ENCODE measurements at places on chromosomes 16 and 17.

DNA sequence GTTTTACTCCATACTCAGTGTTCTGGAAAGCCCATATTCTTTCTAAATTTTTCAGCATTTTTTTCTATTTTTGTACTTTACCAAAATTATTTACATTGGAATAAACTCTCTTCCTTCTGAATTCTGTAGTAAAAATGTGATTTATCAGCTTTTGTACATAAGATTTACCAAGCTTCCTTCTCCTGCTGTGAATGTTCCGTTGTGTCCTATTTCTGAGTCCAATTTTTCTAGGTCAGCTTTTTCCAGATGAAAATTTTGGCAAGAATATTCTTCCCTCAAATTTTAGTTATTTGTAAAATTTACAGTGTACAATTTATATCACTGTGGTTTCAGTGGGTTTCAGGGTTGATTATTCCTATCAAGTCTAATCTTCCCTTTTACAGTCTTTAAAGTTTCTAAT is 27.5 kb downstream of the ASPA start:
- no peak for DNase-seq

DNA sequence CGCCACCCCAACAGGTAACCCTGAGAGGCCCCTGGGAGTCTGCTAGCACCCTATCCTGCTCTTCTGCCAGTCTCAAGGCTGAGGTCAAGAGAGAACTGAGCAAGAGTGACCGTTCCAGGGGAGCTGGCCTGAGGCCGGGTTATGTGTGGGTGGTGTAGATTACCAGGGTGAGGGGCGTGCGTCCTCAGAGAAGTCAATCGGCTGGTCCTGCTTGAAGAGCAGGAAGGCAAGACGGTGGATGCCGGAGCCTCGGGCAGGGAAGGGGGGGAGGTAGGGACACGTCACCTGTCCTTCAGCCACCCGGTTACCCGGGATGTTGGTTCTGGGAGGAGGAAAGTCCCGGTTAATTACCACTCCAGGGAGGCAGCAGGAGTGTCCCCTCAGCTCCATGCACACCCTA is 2.6 kb upstream of the TRIM65 start:
- no peak for DNase-seq

GRCh38 chr17:2122641-2123302 is 67.9 kb downstream of the HIC1 start:
- peak; percentile 76 for DNase-seq

DNA sequence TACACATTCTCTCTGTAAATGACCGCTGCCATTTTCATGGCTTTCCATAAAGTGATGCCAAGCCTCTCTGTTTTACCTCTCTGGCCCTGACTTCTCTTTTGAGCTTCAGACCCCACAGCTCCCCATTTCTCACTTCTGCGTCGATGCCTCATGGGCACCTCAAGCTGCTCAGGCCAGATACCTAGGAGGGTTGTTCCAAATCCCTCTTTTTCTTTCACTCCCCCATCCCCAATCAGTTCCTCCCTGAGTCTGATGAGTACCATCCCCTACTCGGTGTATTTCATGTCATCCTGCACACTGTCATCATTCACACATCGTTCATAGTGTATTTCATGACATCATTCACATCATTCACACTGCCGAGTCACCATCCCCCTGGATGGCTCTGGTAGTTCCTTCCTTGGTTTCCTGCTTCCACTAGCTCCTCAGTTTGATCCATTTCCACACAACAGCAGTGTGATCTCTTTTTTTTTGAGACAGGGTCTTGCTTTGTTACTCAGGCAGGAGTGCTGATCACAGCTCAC is 43.1 kb downstream of the NTN1 start:
- no peak for DNase-seq

- DNase-seq = no peak
These were observed 125.7 kb upstream of the CORO6 start for GRCh38 chr17:29748400-29748799.
